Activated naive CD4-positive, alpha-beta T cell treated with anti-CD3 and anti-CD28 coated beads for 36 hours (primary cell): ENCODE measurements at places on chromosomes 1 and 21.

DNA sequence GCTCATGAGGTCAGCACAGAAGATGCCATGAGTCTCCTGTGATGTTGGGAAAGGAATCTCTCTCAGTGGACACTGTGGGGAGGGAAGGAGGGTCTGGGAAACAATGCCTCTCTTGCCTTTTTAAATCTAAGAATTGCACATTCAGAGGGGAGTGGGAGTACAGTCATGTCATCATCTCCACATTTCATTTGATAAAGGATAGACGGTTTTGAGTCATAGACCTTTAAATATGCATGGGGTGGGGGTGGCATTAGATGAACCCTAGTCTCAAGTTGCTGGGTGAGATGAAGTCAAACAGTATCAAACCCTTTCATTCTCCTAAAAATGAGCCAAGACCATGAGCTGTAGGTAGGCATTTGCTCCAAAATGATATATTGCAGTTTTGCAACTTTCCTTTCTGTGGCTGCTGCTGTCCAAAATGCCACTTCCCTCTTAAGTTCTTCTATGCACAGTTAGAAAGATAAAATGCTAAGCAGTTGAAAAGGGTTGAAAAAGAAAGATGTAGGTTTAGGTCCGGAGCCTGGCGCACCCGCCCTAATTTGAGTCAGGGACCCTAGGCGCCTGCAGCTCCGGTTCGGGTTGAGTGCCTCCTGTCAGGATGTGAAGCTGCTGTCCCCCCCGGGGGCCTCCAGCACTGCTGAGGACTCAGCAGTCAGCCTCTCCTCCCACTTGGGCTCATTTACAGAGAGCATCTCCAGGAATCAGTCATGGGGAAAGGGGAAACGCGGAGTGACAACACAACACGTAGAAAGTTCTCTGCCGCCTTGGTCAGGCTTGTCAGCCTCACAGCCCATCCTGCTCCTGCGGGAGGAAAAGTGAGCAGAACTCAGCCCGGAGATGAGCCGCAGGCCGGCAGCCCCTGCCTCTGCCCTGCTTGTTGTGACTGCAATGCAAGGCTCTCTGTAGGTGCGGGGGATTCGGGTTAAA lies 479.3 kb upstream of the RUNX1 start:
- peak; percentile 80 for DNase-seq

DNA sequence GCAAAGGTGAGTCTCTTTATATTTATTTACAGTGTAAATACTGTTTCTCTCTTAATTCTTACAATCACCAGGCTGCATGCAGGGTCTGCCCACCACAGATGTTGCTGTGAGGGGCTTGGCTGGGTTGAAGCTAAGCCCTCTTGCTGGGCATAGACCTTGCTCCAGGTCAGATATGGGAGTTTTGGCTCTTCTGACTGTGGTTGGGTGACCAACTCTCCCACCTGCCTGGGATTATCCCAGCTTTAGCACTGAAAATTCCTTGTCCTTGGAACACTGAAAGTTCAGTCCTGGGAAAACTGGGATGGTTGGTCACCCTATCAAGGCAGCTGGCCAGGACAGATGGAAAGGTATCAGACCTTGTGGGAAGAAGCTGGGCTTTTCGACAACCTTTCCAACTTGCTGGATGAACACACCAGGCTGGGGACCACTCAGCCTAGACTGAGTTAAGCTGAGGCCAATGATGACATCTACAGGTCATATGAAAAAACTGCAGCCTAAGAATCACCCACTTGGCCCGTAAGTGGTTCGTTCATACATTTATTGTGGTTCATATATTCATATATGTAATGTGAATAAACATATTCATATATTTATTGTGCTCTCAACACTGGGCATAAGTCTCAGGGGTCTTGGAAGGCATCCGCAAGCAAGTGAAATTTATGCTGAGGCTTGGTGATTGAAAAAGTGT lies 26.6 kb upstream of the HPDL start:
- peak; percentile 52 for DNase-seq

DNA sequence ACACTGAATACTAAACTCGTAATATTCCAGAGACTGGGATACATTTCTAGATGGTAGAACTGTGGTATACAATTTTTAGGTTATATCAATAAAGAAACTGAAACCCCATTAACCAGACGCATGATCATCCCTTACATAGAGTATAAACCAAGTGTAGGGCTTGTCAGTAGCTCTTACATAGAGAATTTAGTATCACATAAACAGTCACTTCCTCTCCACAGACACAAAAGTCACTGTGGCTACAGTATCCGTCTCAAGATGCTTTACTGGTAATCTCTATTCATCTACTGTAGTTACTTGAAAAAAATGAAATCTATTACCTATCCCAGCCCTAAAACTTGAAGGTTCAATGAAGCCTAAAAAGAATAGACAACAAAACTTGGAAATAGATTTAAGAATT lies 252.3 kb upstream of the TMPRSS15 start:
- no peak for DNase-seq

GRCh38 chr1:160108888-160109662 lies 6.5 kb upstream of the ATP1A2 start:
- DNase-seq, result peak; percentile 63

GRCh38 chr1:41557751-41558455 lies 73.4 kb upstream of the EDN2 start:
- DNase-seq, result no peak

DNA sequence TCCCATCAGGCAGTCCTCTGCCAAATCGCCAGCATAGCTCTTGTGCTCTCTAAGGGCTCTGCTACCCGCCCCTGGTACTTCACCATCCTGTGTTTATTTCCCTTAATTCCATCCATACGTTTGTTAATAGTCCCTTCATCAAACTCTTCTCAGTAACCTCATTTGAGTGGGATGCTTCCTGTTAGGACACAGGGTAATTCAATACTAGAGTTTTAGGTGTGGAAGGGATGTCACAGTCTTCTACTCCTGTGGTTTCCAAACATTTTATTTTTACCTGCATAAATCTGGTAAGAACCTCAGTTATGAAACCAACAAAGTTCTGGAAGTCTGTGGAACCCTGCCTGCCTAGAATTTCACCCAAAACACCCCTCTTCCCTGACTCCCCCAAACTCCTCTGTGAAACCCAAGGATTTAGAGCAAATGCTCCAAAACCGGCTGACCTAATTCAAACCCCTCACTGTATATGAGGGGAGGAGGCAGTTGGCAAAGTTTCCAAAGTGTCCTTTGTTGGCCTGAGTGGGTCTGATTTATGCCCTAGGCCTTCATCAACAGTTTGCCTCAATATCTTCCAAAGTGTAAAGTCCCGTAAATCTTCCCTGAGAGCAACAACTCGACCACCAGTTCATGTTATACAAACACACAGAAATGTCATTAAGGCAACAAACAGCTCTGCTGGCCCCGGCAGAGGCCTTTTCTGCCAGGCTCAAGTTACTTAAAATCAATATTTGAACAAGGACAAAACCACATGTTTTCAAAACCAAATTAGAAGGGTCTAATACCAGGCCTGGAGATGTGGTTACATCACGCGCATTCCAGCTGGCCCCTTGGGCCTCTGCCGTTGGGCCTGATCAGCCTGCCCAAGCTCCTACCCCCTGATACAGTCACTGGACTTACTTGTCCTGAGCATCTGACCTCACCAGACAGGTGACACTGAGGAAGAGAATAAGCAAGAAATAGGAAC lies 82.4 kb upstream of the FGGY start:
- no peak for DNase-seq

DNA sequence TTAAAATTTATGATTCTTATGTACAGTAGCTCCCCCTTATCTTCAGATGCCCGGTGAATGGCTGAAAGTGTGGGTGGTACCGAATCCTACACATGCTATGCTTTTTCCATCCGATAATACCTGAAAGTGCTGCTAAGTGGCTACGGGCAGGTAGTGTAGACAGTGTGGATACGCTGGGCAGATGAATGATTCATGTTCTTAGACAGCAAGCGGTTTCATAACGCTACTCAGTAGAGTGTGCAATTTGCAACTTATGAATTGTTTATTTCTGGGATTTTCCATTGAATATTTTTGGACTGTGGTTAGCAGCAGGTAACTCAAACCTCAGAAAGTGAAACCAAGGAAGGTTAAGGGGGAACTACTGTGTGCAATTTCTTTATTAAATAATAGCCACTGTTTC lies 7.5 kb downstream of the PCP4 start:
- no peak for DNase-seq

GRCh38 chr1:193070942-193071341 lies 11.5 kb downstream of the RO60 start:
- DNase-seq, result peak; percentile 11

DNA sequence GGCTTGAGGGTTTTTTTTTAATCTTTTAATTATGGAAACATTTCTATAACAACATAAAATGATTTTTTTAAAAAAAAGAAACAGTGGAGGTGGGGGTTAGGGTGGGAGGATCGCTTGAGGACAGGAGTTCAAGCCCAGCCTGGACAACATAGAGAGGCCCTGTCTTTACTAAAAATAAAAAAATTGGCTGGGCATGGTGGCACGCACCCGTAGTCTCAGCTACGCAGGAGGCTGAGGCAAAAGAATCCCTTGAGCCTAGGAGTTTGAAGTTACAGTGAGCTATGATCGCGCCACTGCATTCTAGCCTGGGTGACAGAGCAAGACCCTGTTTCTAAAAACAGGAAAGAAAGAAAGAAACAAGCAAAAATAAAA lies 32.2 kb upstream of the RNF11 start:
- no peak for DNase-seq

- DNase-seq, result peak; percentile 84
Observed at GRCh38 chr1:235642011-235642942, 7.3 kb downstream of the GNG4 start.

DNA sequence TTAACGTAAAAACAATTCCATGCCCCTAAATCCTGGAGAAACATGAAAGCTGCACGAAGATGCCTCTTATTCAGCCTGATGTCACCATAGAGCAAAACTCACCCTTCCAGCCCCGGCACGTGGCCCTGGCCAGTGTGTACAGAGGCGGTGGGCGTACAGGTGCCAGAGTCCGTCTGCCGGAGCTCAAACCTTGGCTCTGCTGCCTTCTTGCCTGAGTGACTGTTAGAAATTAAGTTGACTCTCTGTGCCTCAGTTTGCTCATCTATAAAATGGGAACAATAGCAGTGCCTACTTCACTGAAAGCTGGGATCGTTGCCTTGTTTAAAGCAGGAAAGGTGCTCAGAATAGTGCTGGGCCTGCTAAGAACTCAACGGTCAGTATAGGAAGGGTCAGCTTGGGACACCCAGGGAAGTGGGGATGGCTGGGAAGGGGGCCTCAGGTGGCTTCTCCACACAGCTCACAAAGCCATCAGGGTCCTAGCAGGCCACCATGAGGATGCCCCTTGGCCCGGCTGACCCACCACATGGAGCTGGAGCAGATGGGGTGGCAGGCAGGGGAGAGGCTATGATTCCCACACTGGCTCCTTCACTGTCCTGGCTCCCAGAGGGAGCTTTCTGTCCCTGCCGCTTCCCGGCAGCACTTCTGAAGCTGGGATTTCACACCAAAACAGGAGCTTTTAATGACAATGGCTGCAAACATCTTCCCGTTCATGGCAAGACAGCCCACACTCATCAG lies 237.2 kb downstream of the NPHP4 start:
- no peak for DNase-seq

- no peak for DNase-seq
Observed at GRCh38 chr1:61245696-61246400, 163.5 kb downstream of the NFIA start.

DNA sequence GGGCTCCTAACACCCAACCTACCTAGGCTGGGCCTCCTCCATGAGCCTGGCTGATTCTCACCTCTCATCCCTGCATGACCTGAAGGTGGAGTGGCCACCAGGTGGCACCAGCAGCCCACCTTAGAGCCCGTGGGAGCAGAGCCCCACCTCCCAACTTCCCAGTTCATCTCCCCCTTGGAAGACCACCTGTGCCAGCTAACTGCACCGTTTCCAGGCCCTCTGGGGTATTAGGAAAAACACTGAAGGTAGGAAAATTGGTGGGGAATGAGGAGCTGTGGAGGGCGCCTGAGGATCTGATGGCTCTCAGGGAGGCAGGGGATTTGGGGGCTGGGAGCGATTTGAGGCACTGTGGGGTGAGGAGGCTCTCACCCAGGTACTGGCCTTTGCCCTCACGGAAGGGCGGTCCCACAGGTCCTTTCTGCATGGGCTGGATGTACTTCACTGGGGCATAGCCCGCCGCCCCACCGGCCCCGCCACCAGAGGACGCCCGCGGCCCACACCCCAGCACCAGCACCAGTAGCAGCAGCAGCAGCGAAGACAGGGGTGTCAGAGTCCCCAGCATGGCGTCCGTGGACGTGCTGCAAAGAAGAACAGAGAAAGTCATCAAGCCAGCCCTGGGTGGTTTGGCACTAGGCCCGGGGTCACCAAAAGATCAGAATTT lies 11.1 kb downstream of the ADPRS start:
- DNase-seq, result peak; percentile 85

DNA sequence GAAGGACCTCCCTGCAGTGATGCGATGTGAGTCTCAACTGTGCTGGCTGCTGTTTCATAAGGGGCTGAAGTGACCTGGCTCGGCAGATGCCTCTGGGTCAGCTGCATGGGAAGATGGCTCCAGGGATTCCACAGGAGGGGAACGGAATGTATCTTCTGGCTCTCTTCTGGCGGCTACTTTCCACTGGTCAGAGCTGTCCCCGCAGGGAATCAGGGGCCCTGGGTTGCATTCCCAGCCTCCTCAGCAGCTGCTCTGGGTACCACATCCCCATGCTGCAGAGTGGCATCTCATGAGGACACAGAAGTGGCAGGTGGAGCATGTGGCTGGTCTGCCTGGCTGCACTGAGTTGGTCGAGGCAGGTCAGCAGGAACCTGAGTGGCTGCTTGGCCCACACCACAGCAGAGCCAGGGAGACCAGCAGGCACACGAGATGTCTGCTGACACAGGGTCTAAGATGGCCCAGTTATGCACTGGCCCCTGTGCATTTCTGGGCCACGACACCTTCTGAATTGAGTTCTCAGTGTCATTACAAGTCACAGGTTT lies 42.8 kb downstream of the POFUT2 start:
- DNase-seq, result no peak

DNA sequence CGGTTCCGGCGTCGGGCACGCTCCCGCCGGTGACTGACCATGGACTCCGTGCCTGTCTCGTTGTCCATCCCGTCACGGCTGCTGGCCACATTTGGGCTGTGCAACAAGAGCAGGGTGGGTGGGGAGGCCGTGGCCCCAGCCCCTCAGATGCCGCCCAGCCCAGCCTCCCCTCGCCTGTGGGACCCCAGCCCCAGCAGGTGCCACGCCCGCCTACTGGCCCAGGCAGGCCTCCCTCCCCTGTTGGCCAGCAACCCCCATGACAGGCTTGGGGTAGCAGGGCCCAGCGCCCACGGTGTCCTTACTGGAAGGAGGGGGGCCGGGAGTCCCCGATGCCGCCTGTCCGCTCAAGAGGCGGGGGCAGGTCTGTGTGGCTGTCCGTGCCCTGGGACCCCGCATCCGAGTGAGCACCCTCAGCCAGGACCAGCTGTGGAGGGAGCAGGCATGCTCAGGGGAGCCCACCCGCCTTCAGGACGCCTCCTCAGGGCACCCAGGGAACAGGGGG lies 7.1 kb downstream of the DVL1 start:
- no peak for DNase-seq
